NCI-H2081 (cell line): ENCODE measurements at places on chromosomes 5 and 9.

- DNase-seq = no peak
Measured at GRCh38 chr9:76637416-76637815, 126.8 kb upstream of the PCA3 start.

DNA sequence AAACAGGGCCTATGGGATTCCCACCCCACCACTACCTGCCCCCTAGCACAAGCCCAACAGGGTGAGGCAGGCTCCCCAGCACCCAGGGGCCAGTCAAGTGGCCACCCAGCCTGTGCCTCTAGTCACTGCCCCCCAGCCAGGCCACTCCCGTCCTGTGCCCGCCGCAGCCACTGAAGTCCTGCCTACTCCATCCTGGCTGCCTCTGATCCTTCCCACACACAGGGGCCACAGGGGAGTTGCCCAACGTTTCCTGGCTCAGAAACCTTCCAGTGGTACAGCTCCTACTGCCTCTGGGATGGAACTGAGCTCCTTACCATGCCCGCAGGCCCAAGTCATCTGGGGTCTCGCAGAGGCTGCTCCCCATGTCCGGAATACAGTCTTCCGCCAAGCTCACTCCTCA lies 70.2 kb upstream of the STXBP1 start:
- no peak for DNase-seq

- DNase-seq = no peak
Measured at GRCh38 chr5:122371511-122372151, 59.6 kb downstream of the SNCAIP start.

DNA sequence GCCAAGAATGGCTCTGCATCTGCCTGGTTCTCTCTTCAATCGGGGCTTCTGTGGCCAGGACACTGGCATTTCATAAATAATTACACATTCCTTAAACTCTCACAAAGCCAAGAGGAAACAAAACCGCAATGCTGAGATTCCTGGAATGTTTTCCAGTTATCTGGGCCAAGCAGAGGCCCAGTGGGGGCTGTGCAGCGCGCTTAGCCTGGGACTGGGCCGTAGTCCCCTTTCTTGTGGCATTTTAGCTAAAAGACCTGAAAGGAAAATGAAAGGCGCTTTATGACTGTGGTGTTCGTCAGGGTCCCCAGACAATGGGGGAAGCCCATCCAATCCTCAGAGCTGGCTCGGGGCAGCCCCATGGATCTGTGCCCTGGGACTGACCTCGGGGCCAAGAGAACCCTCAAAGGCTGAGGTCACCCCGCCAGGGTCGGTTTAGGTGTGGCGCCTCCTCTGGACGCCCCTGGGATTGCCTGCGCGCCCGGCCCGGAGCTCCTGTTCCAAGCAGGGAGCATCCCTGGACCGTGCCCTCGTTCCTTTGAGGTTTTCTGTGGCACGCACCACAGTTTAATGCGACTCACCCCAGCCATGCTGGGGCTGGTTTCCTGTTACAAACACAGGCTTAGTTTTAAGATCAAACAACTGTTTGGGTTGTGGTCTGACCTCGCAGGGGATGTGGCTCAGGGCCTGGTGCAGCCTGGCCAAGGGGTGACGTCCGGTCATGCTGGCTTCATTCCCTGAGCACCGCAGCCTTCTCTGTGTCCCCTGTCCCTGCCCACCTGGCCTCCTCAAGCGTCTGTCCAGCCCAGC lies 51.5 kb upstream of the NKD2 start:
- DNase-seq = no peak

- DNase-seq = no peak
Measured at GRCh38 chr5:37722236-37723161, 117.3 kb downstream of the GDNF start.

- no peak for DNase-seq
Measured at GRCh38 chr5:127136908-127137307, 63.6 kb upstream of the C5orf63 start.

DNA sequence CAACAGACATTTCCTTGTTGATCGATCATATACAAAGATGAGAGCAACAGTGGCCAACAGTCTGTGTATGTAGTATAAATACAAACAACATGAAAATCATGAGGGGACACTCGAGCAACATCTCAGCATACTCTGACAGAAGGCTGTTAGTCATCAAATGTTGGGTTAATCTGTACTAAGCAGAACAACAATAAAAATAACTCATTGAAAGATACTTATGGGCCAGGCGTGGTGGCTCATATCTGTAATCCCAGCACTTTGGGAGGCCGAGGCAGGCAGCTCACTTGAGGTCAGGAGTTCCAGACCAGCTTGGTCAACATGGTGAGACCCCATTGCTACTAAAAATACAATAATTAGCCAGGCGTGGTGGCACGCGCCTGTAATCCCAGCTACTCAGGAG lies 67.3 kb downstream of the SCAI start:
- no peak for DNase-seq

DNA sequence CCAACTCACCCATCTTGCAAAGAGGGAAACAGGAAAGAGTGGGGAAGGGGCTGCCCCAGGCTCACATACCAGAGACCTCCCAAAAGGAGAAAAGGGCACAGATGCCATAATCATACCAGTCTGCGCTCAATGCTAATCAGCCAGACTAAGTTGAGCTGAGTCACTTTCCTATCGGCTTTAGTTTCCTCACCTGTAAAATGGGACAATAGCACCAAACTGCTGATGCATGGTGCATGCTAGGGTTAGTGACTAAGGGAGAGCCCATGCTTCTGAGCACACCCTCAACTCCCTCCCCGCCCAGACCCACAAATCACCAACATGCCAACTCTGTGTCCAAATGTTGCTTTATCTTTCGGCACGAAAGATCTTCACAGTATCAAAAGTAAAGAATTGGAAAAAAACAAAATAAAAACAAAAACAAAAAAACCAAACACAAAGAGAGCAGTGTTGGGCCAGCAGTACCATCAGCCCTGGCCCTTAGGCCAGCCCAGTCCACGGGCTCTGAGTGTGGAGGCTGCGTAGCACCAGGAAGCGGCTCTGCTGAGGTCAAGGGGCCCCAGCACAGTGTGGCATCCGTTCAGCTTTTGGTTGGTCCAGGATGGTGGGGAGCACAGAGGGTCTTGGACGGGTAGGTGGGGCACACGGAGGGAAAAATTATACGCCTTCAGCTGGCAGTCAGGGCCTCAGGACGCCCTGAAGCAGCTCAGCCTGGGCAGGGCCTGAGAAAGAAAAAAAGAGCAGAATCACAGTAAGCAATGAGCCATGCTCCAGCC lies 2.9 kb upstream of the DDX41 start:
- DNase-seq = no peak

GRCh38 chr9:71514344-71514975 lies 253.9 kb downstream of the CEMIP2 start:
- no peak for DNase-seq

GRCh38 chr5:119943148-119943547 lies 313.8 kb downstream of the FAM170A start:
- DNase-seq = no peak
